NCI-H1417 treated with DMSO at 0.1 percent for 48 hours (cell line): ENCODE measurements at places on chromosomes 6 and 20.

GRCh38 chr20:24851346-24852019 is 97.6 kb upstream of the CST7 start:
- DNase-seq: no peak

DNA sequence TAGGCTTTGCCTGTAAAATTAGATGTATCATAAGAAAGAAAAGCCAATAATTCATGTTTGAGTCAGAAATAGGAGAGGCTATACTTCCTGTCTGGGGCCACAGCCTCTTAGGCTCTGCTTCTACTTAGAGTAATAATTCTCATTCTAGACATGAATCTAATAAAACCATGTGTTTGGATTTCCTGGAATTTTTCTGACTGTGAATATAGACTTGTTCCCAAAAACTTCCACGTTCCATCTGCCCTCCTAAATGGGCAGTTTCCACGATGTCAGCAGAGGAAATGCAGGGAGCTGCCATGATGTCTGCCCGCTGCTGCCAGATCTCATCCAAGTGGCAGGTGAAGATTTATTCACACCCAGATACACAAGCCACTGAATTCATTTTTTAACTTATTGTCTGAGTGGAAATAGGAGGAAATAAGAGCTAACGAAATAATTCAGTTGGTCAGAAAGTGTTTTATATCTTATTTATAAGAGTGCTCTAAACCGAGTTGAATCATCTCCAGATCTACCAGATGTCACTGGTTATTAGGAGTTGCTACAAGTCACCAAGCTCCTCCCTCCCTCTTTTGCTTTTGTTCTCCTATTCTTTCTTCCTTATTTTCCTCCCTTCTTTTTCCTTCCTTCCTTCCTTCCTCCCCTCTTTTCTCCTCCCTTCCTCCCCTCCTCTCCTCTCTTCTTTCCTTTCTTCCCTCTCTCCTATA is 69.3 kb downstream of the ALDH8A1 start:
- no peak for DNase-seq

- no peak for DNase-seq
These were observed 30.6 kb downstream of the ELMO2 start for GRCh38 chr20:46375771-46376170.

DNA sequence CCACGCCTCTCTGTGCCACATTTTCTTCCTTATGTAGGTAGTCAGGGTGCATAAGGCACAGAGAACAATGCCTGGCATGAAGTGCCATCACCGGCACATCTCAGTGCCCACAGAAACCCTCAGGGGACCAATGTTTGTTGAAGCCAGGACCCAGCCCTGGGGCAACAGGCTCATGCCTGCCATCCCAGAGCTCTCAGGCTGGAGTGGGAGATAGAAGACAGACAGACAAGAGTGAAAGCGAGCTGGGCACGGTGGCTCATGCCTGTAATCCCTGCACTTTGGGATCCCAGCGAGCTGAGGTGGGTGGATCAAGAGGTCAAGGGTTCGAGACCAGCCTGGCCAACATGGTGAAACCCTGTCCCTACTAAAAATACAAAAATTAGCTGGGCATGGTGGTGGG is 13.5 kb downstream of the EFCAB8 start:
- no peak for DNase-seq

DNA sequence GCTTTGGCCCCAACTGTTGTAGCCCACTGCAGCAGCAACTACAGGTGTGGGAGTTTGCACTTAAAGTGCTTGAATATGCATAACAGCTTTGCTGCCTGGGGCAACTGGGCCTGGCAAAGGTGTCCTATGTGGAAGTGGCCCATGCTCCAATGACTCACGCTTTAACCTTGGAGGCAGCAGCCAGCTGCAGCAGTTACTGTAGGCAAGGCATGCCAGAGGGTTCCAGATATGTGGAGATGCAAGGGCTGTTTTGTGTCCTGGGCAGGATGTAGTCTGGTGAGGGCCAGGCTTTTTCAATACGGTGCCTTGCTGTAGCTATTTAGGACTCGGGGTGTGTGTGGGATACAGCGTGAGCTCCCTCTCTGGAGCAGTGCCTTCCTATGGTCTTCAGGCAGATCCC is 150.3 kb downstream of the NKAIN2 start:
- DNase-seq: no peak

GRCh38 chr20:49475292-49476015 is 7.0 kb downstream of the KCNB1 start:
- no peak for DNase-seq

- no peak for DNase-seq
These were observed 130.9 kb downstream of the CARMIL1 start for GRCh38 chr6:25410102-25410501.

DNA sequence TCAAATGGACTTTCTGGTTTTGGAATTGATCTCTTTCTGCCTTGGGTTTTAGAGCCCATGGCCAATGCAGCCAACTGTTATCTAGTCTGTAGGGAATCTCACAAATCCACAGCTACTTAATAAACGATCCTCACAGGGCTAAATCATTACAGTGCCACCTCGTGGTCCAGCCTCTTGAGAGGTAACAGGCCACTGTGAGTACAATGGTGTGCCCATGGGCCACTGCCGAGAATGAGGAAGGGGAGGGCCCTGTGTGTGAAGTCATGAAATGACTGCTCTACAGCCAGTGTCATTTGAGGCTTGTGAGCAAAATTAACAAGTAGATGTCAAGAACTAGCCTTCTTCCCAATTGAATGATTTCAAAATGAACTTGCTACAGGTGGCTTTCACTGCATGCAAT is 54.3 kb upstream of the GMPR start:
- DNase-seq: no peak

DNA sequence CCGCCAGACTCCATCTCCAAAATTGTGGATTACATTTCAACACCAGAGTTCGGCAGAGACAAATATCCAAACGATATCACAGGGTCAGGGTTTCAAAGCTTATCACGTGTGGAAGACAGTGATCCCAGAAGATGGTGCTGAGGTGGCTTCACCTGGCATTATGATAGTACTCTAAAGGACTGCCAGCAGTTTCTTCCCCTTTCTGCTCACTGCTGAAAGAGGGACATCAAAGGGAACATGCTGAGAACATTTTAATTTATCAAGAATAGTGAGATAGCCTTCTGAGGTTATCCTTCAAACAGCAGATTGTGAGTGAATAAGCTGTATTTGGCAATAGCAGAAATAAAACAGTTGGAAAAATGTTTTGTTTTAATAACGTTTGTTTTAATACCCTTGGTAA is 79.7 kb downstream of the FIG4 start:
- DNase-seq: no peak

DNA sequence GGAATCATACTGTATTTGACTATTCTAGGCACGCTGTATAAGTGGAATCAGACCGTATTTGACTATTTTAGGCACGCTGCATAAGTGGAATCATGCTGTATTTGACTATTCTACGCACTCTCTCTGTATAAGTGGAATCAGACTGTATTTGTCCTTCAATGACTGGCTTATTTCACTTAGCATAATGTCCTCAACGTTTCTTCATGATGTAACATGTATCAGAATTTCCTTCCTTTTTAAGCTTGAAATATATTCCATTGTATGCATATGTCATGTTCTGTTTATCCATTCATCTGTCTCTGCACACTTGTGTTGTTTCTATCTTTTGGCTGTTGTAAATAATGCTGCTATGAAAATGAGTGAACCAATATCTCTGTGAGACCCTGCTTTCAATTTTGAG is 5.7 kb downstream of the CCDC170 start:
- no peak for DNase-seq

GRCh38 chr20:60209048-60209447 is 250.8 kb downstream of the CDH26 start:
- DNase-seq: no peak

DNA sequence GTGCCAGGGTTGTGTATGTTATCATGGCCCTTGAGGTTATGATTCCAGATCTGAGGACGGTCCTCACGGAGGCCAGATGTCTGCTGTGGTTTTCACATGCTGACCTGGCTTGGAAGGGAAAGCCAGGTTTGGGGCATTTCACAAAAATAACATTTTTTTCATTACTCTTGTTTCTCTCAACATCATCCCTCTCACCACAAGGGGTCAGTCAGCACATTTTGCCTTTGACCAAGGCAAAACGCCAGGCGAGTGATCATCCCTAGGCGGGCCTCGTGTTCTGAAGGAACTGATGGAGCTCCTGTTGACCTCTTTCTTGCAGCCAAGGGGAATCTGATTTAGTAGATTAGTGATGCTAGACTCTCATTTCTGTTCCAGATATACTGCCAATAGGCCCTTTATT is 133.5 kb downstream of the TBC1D7 start:
- DNase-seq: no peak

DNA sequence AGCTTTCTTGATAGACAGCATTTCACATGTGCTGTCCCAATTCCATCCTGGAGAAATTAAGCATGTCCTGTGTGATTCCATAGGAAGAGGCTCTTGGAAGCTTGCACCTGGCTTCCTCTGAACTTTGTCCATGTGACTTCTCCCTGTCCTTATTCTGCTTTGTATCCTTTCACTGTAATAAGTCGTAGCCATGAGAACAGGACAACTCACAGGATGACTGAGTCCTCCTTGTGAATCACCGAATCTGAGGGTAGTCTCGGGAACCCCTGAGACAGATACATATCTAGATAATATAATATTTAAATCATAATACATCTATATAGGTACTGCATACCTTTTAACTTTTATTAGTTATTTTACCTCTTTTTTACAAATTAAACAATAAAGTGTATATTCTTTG is 156.7 kb upstream of the THEMIS start:
- DNase-seq: no peak

DNA sequence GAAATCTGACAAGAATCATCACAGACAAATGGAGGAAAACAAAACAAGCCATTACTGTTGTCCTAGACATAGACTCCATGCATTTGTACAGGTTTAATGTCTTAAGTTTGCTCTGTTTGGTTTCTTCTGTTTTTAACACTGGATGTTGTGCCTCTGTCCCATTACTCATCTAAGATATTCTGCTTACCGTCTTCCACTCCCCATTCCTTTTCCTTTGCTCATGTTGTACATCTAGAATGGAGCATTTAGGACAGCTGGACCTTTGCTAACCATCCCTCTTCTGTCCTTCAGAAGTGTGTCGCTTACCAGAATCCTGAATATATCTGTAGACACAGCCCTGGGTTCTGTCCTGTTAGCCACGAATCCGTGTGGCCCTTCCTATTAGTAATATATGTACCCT is 35.2 kb downstream of the RAB22A start:
- DNase-seq: no peak

DNA sequence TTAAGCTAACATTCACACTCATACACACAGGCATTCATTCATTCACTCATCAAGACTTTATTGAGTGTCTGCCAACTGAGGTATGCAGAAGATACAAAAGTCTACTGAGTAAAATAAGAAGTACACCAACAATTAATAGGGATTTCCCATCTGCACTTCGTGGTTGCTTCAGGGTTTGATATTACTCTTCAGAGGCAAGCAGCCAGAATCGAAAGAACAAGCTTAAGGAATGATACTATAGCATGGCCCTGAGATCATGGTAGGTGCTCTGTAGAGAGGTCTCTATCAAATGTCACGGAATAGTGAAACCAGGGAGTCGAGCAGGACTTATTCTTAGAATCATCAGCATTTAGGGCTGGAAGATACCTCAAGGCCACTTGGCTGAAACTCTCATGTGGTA is 135.4 kb downstream of the NRN1 start:
- DNase-seq: no peak

DNA sequence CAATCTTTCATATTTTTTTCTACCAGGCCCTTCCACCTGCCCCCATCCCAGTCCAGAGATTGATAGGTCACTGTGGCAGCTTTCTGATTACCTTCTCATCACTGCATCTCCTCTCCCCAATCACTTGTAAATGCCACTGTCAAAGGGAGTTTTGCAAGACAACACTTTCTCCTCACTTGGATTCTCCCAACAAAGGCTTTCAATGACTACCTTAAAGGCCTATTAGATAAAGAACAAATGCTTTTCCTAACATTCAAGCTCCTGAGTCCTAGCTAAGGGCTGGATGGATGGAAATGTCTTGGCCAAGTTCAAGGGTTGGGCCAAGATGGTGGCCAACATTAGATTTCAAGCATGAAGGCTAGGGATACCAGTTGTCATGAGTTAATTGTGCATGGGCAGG is 55.3 kb downstream of the UNC5CL start:
- DNase-seq: no peak

DNA sequence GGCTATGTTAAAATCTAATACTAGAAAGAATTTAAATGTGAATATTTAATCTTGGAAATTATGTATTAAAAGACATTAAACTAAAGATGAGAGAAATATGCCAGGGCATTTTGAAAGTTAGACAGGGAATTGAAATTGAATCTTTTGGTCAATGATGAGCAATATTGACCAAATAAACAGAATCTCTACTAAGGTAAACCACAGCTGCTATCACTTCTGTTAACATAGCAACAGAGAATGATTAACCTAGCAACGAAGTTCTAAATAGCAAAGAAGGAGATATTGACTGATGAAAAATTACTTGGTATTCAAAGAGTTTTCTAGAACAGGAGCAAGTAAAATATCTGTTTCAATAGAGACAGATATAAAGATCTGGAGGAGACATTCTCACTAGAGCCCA is 45.2 kb upstream of the RSPO3 start:
- DNase-seq: no peak

DNA sequence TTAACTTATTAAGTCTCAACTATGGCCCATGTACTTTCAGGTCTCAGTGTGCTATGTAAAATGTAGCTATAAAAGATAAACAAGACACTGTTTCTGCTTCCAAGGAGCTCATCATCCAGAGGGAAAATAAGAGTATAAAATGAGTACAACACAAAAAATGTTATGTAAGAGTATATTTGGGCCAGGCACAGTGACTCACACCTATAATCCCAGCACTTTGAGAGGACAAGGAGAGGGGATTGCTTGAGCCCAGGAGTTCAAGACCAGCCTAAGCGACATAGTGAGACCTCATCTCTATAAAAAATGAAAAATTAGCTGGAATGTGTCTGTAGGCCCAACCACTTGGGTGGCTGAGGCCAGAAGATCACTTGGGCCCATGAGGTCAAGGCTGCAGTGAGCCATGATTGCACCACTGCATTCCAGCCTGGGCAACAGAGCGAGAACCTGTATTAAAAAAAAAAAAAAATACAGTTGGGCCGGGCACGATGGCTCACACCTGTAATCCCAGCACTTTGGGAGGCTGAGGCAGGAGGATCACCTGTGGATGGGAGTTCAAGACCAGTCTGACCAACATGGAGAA is 124.0 kb downstream of the EDN1 start:
- DNase-seq: no peak

DNA sequence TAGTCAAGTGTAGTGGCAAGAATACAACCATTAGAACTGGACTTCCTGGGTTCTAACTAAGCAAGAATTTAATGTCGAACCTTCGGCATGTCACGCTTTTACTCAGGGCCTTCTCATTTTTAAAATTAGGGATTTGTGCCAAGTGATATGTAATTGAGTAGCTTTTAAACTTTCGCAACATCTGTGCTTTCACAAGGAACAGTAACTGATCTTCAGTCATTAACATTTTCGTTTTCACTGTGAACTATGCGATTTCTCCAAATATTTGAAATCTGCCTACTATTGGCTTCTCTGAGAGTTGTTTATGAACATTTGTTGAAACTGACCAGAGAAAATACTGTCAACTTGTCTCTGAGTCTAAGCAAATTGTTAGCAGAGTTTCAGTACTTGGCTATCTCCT is 27.6 kb downstream of the GRM1 start:
- no peak for DNase-seq

GRCh38 chr20:14609328-14610221 is 272.2 kb upstream of the FLRT3 start:
- DNase-seq: no peak
